Fibroblast of villous mesenchyme (primary cell): ENCODE measurements at places on chromosomes 4 and X. TPM values are rescaled to one million over a fixed set of nuclear protein-coding genes. Genes with fewer than 3 reads are reported as not detected.

The FAAH2 gene
- total RNA-seq = 0.86 TPM in 1 of 2 replicates, not detected in the other

The HAND2 gene
- 45.4 and 71.7 TPM in 2 replicates for total RNA-seq

The C4orf36 gene
- total RNA-seq = 0.64 and 1.3 TPM in 2 replicates

The TMEM150C gene
- under 0.01 and 0.43 TPM in 2 replicates for total RNA-seq

The PCDH10 gene
- 16.4 and 25.8 TPM in 2 replicates for total RNA-seq

The CYTL1 gene
- total RNA-seq = 1.3 TPM in 1 of 2 replicates, not detected in the other

The USP27X gene
- 2.6 TPM in 2 replicates for total RNA-seq

The IL2 gene
- not detected in 2 replicates for total RNA-seq

The DNASE1L1 gene
- 45.4 and 53.5 TPM in 2 replicates for total RNA-seq

The SPANXB1 gene
- not detected in 2 replicates for total RNA-seq

The ERAS gene
- total RNA-seq = not detected in 2 replicates

The SPANXN1 gene
- not detected in 2 replicates for total RNA-seq

The TEC gene
- 0.32 and 0.43 TPM in 2 replicates for total RNA-seq

The MAGEA4 gene
- total RNA-seq = not detected in 2 replicates

The RAB41 gene
- not detected in 2 replicates for total RNA-seq

The SPATA18 gene
- total RNA-seq = 7.7 and 18.1 TPM in 2 replicates

The DLG3 gene
- 8.4 and 11.7 TPM in 2 replicates for total RNA-seq

The GAGE12G gene
- total RNA-seq = not detected in 2 replicates

The TMEM271 gene
- not detected in 2 replicates for total RNA-seq

The ZNF630 gene
- total RNA-seq = 0.32 and 3.0 TPM in 2 replicates

The SH2D1A gene
- total RNA-seq = not detected in 2 replicates

The SEC24D gene
- total RNA-seq = 103 and 134 TPM in 2 replicates

The MID1IP1 gene
- 52.7 and 66.7 TPM in 2 replicates for total RNA-seq

The RHOXF1 gene
- not detected in 2 replicates for total RNA-seq

The XG gene
- 0.97 and 4.7 TPM in 2 replicates for total RNA-seq

The MMRN1 gene
- not detected in 2 replicates for total RNA-seq

The MGAT4D gene
- total RNA-seq = not detected in 2 replicates

The BEND2 gene
- total RNA-seq = not detected in 2 replicates

The PRPS2 gene
- total RNA-seq = 21.6 and 30.2 TPM in 2 replicates

The MTTP gene
- total RNA-seq = under 0.01 TPM in 1 of 2 replicates, not detected in the other

The NAP1L3 gene
- 5.5 and 9.1 TPM in 2 replicates for total RNA-seq

The ADAM29 gene
- total RNA-seq = not detected in 2 replicates

The TCEAL7 gene
- total RNA-seq = 37.0 and 44.5 TPM in 2 replicates

The PRSS12 gene
- total RNA-seq = 11.7 and 19.3 TPM in 2 replicates
